SK-N-SH treated with all-trans-retinoic acid at 6 μM for 48 hours (cell line): ENCODE measurements at places on chromosomes 6 and 20.

DNA sequence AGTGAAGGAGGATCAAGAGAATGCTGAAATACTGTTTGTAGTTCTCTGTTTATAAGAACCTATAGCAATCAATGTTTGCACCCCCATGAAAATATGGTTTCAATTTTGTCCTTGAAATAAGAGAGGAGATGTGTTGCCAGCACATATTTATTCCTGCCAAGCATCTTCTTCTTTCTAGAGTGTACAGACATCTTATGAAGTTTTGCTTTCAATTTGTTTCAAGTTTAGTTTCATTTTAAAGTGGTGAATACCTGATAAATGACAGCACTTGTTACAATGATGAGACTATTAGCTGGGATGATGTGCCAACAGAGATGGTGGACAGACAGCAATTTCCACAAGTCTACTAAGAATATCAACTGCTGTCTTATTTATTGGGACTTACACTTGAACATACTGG, 39.2 kb upstream of the CENPW start:
- no peak for ATAC-seq

GRCh38 chr6:159217595-159218275, 48.5 kb downstream of the FNDC1 start:
- ATAC-seq, result peak; percentile 97

DNA sequence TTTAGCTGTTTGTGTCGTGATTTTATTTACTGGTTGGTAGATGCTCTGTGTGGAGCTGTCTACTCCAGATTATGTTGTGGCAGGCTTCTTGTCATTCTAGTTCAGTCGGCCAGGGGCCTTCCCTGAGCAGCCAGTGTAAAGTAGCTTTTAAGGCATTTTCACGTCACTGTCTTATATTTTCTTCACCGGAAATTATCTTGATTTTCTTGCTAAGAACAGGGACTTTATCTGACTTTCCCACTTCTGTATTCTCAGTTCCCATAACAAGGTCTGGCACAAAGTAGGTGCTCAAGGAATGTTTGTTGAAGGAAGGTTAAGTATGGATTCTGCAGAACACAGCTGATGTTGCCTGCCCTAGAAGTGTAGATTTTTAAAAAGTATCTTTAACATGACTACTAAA, 868 bp downstream of the LTV1 start:
- ATAC-seq, result peak; percentile 22; the same call in 2 of the 3 replicates

DNA sequence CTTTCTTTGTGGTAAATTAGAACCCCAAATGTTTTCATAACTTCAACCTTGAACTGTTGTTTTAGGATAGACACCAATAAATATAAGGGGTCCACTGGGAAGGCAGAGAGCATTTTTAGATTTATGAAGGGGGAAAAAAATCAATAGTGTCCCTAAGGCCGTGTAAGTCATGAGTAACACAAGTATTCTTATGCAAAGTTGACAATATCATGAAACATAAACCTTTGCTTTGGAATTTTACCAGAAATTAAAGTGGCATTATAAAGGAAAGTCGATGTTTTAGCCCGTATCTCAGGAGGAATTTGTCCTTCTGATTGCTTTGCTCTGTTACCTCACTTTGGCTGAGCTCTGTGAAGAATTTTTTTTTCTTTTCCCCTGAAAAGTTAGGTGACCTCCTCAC, 394.9 kb upstream of the FLRT3 start:
- no peak for ATAC-seq
